ENCODE measurements at places on chromosomes 2 and 18. TPM values are rescaled to one million over a fixed set of nuclear protein-coding genes. Genes with fewer than 3 reads are reported as not detected.

The B4GALT6 gene
- total RNA-seq, result 3.2 TPM

The ASB18 gene
- not detected for total RNA-seq

The NR4A2 gene
- total RNA-seq, result 49.9 TPM

The CD226 gene
- 57.2 TPM for total RNA-seq

The DCAF17 gene
- total RNA-seq, result 18.9 TPM

The MEX3C gene
- total RNA-seq, result 68.5 TPM

The GALNT14 gene
- total RNA-seq, result 2.1 TPM

The ICOS gene
- total RNA-seq, result 99.2 TPM

The TRMT61B gene
- total RNA-seq, result 20.6 TPM
